DMS53 (cell line): ENCODE measurements at places on chromosomes 3 and 15.

DNA sequence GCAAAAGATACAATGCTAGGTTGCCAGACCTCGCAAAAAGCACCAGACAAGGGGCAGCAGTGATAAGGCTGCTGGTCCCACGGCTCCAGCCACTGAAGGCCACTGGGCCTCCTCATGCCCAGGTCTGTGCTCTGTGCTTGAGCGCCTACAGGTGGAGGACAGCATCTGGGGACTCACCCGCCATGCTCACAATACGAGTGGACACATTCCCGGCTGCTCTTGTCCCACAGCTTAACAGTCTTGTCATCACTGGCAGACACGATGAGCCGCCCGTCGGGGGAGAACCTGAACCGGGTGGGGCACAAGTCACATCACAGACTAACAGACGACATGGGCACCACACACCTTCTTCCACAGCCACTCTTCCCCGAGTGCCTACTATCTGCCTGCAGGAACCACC is 7.4 kb downstream of the POC1A start:
- no peak for DNase-seq

DNA sequence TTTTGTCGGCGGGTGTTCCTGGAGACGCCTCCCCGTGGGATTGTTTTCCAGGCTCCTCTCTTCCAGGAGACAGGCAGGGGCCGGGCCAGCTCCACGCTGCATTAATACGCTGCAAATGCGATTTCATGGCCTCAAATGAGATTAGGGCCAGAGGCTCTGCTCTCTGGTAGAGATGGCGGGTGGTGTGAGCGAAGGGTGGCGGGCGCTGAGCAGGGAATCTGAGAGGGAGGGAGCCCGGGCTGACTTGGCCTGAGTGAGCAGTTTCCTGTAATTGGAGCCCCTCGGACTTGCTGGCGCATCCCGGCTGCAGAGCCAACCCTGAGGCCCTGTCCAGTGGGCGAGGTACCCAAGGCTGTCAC is 7.4 kb upstream of the CCDC33 start:
- DNase-seq: no peak

- no peak for DNase-seq
Measured at GRCh38 chr3:101300073-101300472, 20.3 kb downstream of the IMPG2 start.

DNA sequence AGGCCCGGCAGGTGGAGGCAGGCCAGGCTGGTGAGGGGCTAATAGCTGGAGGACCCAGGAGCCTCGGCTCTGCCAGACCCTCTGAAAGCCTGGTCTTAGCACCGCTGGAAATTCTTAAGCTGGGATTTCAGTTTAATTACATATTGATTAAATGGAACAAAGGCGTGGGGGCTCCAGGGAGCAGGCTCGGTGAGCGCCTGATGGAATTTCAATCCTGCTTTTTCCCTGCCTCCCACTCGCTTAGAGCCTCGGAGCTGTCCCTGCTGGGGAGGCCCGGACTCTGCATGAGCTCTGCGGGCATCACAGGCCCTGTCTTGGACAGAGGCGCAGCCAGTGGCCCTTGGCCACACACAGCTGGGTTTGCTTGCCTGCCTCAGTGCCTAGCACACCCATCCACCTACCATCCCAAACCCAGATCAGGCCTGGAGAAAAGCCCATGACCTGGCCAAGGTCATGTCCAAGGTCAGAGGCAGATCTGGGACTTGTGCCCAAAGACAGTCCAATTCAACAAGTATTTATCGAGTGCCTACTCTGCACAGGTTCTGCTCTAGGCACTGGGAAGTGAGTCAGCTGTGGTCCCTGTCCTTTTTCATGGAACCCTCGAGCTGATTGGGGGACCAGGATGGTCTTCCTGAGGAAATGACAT is 40.6 kb downstream of the LINGO1 start:
- no peak for DNase-seq

DNA sequence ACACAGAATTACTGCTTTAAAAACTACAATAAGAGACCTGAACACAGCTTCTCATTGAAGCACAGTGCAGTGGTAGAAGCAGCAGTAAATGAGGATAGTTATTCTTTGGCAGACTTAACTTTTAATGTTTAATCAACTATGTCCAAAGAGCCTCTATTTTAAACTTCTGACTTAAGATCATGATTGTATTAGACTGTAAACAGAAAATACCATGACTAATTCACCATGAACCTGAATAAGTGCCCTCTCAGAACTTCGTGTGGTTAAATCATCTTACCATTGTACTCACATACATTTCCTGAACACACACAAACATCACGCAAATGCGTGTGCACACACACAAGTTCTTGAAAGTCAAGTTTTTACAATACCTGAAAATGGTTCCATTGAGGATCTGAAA is 13.9 kb downstream of the CEP152 start:
- DNase-seq: peak; percentile 2

DNA sequence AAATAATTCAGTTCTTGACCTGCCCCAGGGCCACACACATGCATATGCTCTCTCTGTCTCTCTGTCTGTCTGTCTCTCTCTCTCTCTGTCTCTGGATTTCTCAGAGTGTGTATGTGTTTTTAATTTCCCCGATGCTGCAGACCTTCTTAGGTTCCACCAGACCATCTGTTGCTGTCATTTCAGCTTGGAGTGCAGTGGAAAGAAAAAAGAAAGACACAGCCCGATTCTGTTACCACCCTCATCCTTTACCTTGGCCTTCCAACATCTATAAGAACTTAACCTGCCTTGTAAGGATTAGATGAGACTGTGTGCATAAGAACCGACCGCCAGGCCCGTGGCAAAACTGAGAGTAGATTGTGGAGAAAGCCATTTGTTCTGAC is 9.7 kb upstream of the PGPEP1L start:
- DNase-seq: no peak

GRCh38 chr3:143060906-143061305 is 58.7 kb upstream of the CHST2 start:
- no peak for DNase-seq

DNA sequence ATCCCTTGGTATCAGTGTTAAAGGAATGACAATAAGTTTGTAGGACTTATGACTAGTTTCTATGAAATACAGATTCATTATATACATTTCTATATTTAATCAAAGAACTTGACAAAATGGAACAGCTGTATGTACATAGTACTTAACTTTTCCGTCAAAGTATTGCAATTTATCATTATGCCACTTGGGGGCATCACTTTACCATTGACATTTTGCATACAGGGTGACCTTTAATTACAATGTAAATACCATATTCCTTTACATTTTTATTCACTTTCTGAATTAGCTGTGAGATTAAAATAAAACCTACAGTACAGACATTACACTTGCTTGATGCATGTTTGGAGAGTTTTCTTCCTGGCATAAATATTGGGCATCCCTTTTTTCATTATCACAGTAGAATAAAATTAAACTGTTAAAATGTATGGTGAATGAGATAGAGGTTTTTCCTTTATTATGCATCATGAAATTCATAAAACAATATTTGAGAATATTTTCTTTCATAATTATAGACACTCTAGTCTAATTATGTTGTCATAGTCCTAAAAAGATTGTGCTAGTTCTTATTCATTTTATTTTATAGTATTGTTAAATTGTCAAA is 6.9 kb downstream of the NEK11 start:
- DNase-seq: peak; percentile 70

- DNase-seq: no peak
Measured at GRCh38 chr3:100360757-100361496, 26.4 kb downstream of the NIT2 start.

GRCh38 chr3:15050405-15051092 is 14.6 kb downstream of the MRPS25 start:
- no peak for DNase-seq

DNA sequence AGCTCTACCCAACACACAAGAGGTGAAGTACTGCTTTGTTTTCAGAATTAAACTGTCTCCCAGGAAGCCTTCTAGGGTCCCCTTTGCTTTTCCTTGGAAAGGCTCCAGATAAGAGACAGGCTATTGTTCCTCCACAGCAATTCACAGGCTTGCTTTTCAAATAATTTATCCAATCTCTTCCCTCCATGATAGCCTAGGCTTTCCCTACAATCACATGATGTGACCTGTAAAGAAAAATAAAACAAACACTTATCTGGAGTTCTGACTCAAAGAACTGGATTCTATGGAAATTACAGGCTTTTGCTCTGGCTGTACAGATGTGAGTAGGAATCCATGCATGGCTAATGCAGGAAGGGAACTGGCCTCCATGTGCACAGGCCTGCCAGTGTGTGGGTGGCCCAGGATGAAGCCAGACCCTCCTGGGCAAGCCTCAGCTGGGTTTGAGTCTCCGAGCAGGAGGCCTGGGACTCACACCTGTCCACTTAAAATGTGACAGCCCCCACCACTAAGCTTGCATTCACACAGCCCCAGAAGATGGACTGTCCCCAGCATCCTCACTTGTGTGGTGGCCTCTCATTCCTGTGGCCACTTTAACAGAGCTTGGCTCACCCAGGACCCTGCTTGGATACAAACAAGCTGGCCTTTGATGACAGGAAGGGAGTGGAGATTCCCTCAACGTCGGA is 75.8 kb upstream of the LEKR1 start:
- DNase-seq: peak; percentile 11

DNA sequence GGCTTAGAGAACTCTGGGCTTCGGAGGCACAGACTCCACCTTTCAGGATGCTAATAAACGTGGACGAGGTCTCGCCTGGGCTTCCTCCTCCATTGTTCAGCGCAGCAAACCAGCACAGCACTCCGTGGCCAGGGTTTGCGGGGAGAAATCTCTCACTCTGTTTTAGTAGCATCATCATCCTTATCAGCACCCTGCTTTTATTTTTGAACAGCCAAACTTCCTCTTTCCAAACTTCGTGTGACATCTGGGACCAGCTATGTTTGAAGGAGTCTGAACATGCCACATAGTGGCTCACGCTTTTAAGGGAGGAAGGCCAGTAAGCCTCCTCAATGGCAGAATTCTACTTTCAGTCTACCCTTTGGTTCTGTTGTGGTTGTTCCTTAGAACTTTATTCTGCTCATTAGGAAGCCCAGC is 149.0 kb downstream of the PGPEP1L start:
- DNase-seq: peak; percentile 53

DNA sequence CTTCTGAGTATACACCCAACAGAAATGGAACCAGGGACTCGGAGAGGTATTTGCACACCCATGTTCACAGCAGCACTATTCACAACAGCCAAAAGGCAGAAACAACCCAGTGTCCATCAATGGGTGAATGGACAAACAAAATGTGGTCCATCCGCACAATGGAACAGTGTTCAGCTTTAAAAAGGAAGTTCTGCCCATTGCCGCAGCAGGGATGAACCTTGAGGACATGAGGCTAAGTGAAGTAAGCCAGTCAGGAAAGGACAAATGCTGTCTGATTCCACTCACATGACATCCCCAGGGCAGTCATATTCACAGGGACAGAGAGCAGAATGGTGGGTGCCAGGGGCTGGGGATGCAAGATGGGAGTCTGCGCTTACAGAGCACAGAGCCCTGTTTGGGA is 7.5 kb downstream of the IQSEC1 start:
- no peak for DNase-seq

DNA sequence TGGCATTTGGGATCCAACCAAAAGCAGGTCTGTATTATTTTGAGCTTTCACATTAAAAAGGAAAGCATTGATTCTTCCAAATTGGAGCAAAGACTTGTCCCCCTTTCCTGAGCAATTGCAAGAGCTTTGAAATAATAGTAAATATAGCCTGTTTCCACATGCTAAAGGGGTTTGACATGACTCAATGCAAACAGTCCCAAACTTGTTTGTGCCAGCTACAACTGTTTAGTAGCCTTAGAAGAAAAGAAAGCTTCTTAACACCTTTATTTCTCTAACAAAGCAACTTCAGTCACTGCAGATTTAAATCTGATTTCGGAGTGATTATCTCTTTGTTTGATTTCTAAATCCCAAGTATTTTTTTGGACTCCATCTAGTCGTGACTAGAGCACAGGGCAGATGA is 180.2 kb downstream of the SEMA6D start:
- no peak for DNase-seq

GRCh38 chr3:377158-377561 is 180.6 kb downstream of the CHL1 start:
- DNase-seq: peak; percentile 50
